ENCODE measurements at places on chromosomes 11 and 22.
A peak's percentile ranks its signal among the peaks of the same experiment; 100 is the strongest.

- DNase-seq = no peak
Observed at GRCh38 chr11:113001709-113002108, 40.5 kb downstream of the NCAM1 start.

DNA sequence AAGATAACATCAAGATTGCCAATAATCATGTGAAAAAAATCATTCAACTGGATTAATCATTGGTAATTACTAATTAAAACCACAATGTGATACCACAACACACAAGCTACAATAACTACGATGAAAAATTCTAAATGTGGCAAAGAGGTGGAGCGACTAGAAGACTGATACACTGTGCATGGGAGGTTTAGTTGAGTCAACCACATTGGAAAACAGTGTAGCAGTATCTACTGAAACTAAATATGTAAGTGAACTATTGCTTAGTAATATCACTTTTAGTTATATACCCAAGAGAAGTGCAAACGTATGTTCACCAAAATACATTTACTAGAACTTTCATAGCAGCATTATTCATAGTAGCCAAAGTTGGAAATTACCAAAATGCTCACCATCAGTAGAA is 359.9 kb downstream of the ETS1 start:
- no peak for DNase-seq

- peak; percentile 29 for DNase-seq
Observed at GRCh38 chr11:126544108-126545056, 188.9 kb downstream of the ST3GAL4 start.

- DNase-seq = no peak
Observed at GRCh38 chr22:26447584-26448329, 18.7 kb downstream of the ASPHD2 start.

DNA sequence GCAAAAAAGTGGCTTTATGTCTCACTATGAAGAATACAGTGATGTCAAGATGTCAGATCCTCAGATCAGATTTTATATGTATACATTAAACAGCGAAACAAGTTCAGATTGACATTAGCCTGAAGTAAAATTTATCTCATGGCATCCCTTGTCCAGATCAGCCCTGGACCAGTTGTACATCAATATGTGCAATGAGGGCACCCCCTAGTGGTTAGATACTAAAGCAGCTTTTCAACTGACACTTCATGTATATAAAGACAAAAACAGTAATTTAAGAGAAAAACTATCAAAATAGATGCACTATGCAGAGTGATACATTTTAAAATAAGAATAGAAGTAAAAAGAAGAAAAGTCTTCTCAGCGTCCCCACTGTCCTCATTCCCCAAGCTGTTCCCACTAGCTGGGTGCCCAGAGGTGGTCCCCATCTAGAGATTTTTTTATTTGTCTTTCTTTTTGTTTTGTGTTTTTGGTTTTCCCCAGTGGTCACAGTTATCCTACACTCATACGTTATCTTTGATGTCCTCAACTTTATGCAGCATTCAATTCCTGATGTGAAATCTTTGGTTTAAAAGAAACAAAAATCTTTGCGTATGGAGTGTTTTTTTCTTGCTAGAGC is 2193.4 kb upstream of the RAG2 start:
- peak; percentile 56 for DNase-seq

GRCh38 chr11:124219126-124219525 is 21.8 kb upstream of the OR8G1 start:
- DNase-seq = no peak

DNA sequence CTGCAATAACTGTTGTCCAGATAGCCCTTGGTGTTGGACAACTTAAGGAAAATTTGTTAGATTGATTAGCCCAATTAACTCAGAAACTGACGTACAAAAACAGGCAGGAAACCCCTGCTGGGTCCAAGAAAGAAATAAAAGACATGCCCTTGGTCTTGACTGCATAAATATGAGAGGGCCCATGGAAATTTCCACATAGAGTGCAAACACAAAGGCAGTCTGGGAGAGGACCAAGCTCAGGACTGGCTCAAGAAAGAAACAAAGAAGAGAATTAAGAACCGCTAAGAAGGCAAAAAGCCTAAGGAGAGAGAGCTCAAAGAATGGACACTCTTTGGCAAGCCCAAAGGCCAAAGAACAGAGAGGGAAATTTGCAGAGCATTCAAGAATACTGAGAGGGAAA is 1243.9 kb downstream of the LRRC4C start:
- no peak for DNase-seq

GRCh38 chr11:117984476-117984875 is 1.7 kb upstream of the IL10RA start:
- DNase-seq = no peak

DNA sequence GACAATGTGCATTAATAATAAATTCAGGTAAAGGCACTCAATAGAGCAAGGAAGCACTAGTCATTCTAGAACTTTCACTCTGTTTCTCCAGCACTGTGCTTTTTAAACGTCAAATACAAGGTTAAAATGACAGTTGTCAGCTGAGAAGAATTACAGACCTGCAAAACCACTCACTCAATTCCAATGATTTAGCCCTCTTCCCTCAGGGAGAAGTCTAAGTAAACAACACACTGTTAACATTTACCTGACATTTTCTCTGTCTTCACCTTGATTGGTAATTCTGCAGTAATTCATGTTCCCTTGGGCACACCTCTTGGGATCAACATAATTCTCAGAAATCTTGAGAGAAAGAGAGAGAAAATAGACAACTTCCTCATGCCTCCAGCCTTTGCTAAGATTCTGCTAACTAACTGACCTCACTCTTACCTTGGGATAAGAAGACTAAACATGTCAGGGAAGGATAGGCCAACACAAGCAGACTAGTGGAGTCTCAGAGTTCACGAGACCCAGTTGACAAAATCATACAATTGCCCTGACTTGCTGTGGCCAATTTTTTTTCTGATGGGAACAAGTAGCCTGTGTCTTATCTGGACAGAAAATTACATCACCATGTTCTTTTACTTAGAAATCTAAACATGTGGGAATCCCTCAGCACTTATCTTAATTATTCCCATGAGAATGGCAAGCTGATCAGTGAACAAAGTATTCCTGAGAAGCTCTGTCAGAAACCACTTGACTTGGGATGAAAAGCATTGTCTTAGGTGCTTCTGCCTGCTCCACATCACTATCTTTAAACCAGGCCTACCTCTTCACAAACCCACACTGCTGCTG is 516.8 kb upstream of the FAT3 start:
- DNase-seq = no peak

DNA sequence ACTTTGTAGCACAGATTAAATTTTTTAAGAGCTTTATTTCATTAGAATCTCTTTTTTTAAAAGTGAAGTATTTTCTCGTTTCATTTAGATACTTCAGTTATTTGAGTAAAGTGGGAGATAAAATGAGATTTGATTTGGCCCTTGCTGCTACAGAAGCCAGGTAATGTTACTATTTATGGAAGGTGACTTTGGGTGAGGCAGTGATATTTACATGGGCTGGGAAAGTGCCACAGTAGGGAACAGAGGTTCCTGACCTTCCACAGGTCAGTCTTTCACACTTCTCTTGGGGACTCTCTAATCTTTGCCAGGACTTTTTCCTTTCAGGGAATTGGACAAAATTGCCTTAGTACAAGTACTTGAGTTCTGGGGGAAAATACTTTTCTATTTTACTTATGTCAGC is 20.4 kb downstream of the CTR9 start:
- DNase-seq = no peak

DNA sequence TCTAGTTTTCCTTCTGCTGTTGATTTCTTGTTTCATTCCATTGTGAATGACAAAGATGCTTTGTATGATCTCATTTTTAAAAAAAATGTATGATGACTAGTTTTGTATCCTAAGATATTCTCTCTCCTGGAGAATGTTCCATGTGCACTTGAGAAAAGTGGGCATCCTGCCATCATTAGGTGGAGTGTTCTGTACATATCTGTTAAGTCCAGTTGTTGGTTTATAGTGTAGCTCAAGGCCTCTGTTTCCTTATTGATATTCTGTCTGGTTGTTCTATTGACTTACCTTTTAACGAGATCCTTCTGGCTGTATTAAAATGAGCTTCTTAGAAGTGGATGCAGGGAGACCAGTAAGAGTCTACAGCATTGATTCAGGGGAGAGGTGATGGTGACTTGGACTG is 35.2 kb downstream of the SGSM1 start:
- DNase-seq = no peak

All from right renal pelvis (tissue), 4 donors.